ENCODE measurements at places on chromosomes 3 and 15.

DNA sequence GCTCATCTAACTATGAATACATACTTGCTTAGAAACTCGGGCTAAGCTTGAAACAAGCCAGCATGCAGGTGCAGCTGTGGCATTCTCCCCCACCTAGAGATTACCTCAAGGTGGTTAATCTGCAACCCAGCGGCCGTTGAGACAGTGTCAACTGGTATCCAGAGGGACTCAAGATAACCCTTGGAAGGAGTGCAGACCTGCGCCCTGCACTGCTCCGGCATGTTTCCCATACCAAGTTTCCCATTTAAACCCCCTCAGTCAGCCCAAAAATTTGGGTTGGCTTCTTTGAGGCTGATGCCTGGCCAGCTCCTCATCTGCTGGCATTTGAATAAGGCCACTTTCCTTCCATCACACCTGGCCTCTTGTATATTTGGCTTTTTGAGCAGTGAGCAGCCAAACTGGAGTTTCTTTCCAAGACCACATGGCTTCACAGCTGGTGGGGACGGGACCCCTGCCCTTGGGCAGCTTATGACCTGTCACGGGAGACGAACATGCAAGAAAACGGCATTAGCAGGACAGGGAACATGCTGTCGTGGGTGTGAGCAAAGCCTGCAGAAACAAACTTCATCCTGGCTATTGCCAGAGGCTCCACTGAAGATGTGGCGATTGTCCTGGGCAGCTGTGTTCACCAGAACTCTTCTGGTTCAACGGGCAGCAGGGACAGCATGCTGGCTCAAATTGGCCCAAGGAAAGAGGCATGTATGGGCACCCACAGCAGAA is 98.2 kb downstream of the PLXNA1 start:
- DNase-seq = no peak

- no peak for DNase-seq
These were observed 97.4 kb upstream of the RNU6-1 start for GRCh38 chr15:67937153-67937761.

DNA sequence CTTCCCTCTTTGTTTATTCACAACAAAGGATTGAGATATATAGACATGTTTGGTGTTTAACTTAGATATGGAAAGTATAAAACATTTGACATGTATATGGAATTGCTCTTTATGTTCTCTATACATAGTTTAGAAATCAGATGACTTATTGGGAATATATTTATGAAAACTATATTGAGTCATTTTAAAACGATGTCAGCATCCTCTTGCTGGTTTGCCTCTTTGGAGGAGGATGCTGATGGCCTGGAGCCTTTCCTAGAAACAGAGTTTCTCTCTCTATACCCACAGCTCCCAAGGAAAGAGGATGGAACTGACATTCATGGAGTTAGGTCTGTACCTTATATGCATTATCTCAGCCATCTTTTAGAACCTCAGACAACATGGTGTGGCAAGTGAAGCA is 40.3 kb downstream of the ZBTB38 start:
- no peak for DNase-seq

DNA sequence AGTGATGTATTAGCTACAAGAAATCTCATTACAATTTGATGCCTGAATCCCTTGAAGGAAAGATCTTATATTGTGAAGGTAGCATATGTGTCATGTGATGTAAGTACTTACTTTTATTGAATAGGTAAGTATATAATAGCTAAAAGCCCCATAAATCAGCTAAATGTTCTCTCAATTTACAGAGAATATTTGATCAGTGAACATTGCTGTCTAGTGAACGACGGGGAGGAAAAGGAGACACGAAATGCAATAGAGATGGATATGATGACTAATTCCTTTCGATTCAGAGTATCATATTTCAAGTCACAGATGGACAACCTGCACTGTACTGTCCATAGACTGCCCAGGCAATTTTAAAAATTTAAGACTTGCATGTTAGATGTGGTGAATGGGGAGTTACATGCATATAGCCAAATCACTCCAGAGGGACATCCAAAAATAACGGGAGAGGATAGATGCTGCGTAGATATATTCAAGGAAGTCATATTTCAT is 462.1 kb upstream of the CDIN1 start:
- DNase-seq = no peak

- no peak for DNase-seq
These were observed 894 bp upstream of the TM4SF4 start for GRCh38 chr3:149473357-149474249.

- no peak for DNase-seq
These were observed 223.0 kb upstream of the MCTP2 start for GRCh38 chr15:94008104-94009074.

GRCh38 chr3:149377408-149378364 is at the start of gene TM4SF1:
TSS of gene TM4SF1 (minus strand) at chr3:149377649. CDS start at chr3:149377547, 102 bp downstream.
- DNase-seq = no peak

GRCh38 chr15:63699101-63699785 is 102.1 kb downstream of the FBXL22 start:
- no peak for DNase-seq
